ENCODE measurements at places on chromosomes 12 and 14.
A peak's percentile ranks its signal among the peaks of the same experiment; 100 is the strongest.

DNA sequence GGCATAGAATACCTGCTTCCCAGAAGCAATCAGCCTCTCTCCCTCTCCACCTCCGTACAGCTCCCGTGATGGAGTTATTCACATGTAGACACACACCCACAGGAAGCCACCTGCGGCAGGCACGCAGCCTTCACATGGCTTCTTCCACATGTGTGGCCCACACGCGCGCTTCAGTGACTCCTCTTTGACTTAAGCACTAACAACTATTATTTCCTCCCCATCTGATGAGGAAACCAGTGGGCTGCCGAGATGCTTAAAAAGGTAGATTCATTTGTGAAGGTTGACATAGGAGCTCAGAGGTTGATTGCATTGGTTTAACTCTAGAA is 69.3 kb downstream of the PRMT8 start:
- no peak for DNase-seq

DNA sequence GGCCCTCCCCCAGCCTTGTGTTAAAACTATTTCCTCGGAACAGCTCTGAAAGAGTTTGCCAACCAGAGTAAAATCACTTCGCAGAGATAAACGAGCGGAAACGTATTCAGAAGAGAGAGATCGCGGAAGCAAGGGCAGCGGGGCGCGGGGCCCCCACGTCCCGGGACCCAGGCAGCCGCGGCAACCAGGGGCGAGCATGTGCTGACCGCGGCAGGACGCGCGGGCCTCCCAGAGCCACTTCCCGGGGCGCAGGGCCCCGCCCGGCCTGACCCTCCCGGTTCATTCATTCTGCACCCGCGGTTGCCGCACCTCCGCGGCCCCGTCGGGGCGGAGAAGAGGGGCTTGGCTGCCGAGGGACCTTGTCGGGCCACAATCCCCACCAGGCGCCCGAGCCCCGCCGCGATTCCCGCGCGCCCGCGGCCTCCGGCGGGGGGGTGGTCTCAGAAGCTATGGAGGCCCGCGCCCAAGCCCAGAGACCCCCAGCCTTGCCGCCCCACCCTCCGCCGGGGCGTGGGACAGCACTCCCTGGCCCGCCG is 598 bp downstream of the UBE2N start:
- peak; percentile 10 for DNase-seq

DNA sequence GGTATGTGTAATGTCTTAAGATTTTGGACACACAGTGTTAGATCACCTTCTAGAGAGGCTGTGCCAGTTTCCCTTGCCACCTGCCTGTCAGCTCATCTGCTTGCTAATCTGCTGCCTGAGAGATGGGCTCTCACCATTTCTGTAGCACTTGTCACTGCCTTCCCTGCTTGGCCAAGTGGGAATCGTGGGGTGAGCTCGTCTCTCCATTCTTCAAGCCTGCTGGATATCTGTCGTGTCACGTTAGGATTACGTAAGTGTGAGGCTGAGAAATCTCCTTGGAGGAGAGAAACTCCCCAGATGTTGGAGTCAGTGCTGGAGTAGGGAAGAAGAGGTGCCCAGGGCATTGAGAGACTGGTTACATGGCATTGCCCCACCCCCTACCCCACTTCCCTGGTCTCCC is 8.6 kb upstream of the RPH3A start:
- DNase-seq: no peak

DNA sequence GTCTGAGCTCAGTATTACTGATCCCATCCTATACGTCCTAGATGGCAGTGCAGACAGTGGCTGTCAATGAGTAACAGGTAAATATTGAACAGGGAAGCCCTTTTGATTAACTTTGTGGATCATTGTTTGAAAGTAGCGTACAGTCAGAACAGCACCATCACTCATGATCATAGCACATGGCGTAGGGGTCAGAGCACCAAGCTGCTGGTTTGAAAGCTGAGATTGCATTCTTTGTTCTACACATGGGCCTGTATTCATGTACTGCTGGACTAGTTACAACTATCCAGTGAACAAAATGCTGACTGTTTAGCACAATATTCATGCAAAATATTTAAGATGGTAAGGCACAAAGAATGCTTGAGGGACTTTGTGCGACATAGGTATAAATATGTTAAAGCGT is 131.8 kb downstream of the NPAS3 start:
- DNase-seq: no peak

DNA sequence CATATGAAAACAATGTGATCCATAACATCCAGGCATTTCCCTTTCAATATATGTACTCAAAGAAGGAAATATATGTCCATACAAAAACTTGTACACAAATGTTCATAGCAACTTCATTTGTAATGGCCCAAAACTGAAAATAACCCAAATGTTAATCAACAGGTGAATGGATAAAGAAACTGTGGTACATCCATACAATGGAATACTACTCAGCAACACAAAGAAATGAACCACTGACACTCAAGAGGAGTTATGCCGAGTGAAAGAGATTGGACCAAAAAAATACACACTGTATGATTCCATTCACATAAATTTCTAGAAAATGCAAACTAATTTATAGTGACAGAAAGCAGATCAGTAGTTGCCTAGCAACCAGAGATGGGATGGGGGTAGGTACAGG is 30.3 kb upstream of the GXYLT1 start:
- DNase-seq: no peak

DNA sequence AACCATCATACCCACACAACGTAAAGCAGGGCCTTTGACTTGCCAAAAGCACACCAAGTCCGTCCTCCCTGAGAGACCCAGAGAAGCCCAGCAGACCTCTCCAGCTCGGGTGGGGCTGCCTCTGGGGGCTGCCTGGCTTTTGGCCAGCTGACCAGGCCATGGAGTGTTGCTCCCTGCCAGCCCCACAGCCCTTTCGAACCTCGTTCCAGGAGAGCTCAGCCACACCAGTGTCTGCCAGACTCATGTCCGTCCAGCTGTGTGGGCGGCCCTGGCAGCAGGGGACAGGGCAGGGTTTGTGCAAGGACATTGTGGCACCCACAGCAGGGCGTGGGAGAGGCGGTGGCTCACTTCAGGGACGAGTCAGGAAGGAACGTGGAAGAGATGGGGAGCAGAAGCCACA is 22.6 kb upstream of the IRF2BPL start:
- DNase-seq: no peak

DNA sequence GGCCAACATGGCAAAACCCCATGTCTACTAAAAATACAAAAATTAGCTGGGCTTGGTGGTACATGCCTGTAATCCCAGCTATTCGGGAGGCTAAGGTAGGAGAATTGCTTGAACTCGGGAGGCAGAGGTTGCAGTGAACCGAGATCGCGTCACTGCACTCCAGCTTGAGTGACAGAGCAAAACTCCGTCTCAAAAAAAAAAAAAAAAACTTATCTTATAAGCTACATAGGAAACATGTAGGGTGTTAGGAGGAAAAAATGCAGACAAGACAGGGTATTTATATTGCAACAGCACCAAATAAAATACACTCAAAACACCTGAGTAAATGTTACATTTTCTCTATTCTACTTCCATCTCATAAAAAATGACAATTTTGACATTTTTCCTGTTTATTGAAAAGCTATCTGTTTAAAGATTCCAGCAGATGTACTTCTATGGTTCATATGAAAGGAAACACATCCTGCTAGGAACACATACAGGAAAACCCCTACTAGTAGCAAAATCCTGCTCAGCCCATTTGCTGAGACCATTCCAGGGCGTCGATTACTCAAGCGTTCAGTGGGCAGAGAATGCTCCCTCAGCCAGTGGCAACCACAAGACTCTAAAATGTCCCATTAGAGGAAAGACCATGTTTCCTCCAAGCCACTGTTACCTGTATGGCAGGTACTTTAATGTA is 19.7 kb downstream of the CORO1C start:
- DNase-seq: no peak

GRCh38 chr12:113766131-113766878 is 199.8 kb downstream of the RBM19 start:
- DNase-seq: no peak

DNA sequence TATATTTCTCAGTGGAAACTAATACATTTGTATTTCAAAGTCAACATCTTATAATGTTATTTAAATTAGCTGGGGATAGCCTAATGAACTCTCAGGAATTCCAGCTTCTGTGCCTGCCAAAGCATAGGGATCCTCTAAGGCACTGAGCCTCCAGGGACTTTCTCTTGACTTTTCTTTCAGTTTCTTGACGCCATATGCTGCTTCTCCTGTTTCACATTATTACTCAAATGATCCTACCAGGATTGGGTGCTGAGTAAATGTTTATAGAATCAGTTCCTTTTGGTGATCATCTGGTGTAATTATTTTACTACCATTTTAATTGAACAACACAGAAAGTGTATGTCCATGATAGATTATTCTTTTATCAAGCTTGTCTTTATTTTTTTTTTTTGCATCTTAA is 7.9 kb downstream of the METTL25 start:
- no peak for DNase-seq

GRCh38 chr12:52691076-52691840 is 11.1 kb upstream of the KRT1 start:
- DNase-seq: peak; percentile 45
